HuH-7.5 (cell line): ENCODE measurements at places on chromosomes 6 and 20.

- no peak for DNase-seq
Observed at GRCh38 chr6:89834884-89835792, 5.5 kb downstream of the CASP8AP2 start.

GRCh38 chr20:47262365-47263013, 94.0 kb downstream of the ZMYND8 start:
- no peak for DNase-seq

- no peak for DNase-seq
Observed at GRCh38 chr6:1554476-1555310, 55.0 kb upstream of the FOXC1 start.

GRCh38 chr20:62663145-62664018, 21.1 kb downstream of the SLCO4A1 start:
- no peak for DNase-seq

GRCh38 chr20:32157611-32158010, 48.1 kb downstream of the TM9SF4 start:
- no peak for DNase-seq

GRCh38 chr20:53918949-53919361, 151.4 kb downstream of the BCAS1 start:
- DNase-seq: peak; percentile 81

GRCh38 chr6:36958775-36959554, 4.4 kb downstream of the PI16 start:
- no peak for DNase-seq

DNA sequence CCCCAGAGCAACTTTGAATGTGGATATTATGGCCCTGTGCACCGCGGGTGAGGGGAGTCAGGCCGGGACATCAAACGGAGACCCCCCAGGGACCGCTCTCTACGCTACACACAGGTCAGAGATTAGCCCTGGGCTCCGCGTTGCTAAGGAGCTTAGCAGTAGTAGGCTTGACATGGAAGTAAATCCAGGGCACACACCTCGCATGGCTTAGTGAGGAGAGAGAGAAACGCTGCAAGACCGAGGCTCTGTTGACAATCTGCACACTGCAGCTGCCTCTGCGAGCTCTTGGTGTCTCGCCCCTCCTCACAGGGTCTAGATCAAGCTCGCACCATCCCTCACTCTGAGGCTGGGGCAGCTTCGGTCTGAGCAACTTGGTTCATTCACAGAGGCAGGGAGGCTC, 116.1 kb upstream of the CDH4 start:
- no peak for DNase-seq

GRCh38 chr6:8888468-8888867, 453.1 kb upstream of the SLC35B3 start:
- DNase-seq: peak; percentile 23

DNA sequence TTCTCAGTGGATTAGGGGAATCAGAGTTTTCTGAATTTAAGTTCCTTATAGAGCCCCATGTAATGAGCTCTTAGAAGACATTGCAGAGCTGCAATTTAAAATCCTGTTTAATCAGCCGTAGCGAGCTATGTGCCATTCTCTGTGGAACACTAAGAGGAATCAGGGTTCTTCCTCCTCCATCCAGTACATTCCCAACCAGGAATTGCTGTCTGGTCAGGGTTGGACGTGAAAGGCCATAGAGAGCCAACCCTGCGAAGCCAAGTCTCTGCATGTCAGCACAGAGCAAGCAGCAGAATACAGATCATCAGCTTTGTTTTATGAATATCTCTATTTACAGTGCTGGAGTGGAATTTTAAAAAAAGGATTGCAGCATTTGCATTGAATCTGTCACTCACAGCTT, 366.0 kb downstream of the LAMA2 start:
- DNase-seq: no peak

DNA sequence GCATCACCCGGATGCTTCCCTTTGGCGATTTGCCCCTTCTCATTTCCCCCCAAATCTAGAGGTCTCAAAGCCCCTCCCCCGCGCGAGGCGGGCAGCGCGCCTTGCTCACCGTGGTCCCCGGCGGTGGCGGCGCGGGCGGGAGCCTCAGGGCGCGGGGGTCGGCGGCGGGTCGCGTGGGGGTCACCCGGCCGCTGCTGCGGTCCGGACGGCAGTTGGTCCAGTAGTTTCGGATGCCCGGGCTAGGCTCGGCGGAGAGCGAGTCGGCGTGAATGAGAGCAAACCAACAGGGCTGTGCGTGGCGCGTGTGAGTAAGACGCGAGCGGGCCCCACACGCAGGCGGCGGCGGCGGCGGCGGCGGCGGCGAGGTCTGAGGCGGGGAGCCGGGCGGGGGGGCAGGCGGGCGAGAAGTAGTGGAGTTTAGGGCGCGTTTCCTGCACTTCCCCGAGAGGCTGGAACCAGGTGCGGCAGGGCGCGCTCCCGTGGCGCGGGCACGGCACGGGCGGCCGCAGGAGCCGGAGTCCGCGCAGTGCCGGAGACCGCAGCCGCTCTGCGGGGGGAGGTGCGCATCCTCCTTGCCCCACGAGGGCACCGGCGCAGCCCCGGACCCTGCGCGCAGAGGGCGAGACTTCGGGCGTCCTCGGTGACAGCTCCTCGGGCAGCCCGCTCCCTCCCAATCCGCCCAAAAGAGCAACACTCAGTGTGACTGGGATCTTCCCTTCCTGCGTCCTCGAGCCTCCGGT, 567 bp downstream of the HS3ST5 start:
- peak; percentile 33 for DNase-seq

GRCh38 chr6:51495610-51496396, 591.6 kb downstream of the PKHD1 start:
- DNase-seq: no peak

GRCh38 chr6:46772762-46773161, 20.4 kb upstream of the MEP1A start:
- DNase-seq: no peak

DNA sequence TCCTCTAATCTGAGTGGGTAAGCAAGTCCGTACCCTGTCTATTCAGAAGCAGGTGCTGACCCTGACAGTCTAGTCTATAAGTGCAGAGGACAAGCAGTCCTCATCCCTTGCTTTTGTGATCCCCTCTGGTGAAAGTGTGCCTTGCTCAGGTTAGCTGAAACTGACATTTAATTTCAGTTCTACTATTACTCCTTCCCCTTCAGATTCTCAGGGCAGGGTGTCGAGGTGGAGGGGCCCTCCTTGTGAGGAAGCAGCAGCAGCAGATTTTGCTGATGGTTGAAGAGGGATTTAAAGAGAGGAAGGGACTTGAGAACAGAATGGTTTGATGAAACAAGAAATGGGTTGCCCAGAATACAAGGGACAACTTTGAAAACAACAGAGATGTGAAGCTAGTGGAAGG, 309.3 kb downstream of the CLIC5 start:
- DNase-seq: no peak

GRCh38 chr20:41135187-41135887, 2.0 kb upstream of the PLCG1 start:
- DNase-seq: peak; percentile 87

GRCh38 chr20:15895560-15896084, 677.6 kb downstream of the KIF16B start:
- DNase-seq: no peak

DNA sequence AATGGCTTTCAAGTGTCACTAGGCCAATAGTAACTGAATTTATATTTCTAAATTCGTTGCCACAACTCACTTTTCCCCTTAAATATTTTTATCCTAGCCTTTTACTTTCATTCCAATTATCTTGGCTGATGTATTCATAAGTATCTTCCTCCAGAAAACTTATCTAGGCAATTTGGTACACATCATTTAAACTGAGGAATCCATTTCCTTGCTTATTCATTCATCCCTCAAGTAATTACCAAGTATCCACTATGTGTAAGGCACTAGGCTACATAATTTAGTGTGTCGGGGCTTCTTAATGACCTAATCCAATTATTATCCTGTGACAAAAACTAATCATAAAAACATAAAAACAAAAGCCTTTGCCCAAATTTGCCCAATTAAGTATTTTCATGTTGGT, 258.3 kb upstream of the TCF21 start:
- no peak for DNase-seq

DNA sequence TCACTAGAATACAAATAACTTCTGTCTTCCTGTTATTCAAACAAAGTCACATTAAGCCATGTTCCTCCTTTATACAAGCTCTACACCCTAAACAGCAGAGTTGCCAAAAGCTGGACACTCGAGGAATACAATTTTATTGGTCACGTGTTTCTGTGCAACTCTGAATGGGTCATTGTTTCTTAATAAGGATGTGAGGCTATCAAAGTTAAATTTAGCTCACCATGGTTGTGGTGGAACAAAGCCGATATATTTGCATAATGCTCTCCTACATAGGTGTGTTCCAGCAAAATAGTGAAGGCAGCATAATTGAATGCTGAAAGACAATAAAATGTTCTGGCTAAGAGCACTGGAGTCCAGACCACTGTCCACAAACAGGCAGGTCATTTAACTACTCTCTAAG, 36.9 kb upstream of the CD2AP start:
- DNase-seq: no peak

DNA sequence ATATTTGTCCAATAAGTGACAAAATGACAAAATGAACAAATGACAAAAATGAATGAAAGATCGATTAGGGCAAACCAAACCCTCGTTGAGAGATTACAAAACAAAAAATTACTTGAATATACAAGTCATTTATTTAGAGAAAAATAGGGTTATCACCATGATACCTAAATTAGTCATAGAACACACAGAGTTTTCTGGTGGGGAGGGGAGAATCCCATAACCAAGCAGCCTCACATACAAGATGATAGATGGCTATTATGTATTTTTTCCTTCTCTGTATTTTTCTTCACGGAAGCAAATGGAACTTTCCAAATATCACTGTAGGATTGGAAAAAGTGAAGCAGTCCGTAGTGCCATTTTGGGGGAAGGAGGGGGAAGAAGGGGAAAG, 28.5 kb upstream of the BMP6 start:
- no peak for DNase-seq

DNA sequence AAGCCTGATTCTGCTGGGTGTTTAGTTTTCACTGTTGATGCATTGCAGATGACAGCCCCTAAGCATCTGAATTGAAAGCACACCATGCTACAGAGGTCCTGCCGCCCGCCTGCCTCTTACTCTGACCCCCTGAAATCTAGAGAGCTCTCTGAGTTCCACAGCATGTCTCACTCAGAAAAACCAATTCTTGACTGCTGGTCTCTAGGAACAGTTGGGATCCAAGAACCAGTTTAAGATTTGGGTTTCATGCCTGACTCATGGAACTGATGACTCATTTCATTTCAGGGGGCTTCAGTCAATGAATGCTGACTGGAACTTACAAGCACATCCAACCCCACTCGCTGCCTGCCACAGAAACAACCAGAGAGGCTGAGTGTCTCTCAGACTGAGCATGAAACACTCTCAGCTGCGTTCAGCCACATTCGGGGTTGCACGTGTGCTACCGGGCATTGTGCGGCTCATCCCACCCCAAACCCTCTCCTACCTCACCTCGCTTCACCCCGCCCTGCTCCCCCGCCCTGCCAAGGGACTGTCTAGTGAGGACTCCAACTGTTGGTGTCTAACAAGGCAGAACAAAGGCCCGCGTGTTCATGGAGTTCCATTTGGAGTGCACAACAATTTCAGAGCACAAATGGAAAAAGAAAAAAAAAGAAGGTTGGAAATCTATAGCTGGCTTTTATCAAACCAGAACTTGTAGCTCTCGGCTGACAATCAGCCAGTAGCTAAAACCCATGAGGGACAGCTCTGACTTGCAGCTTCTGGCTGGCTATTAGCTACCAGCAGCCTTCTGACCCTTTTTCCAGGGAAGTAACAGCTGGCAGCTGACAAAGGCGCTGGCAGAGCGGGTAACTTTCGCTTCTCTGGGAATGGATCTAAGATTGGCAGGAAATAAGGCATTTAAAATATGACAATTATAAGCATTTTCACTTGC, 20.0 kb upstream of the TRAF3IP2 start:
- DNase-seq: no peak

GRCh38 chr20:62219101-62219991, 732 bp downstream of the HRH3 start:
- DNase-seq: no peak

GRCh38 chr20:59211208-59211765, 47.7 kb downstream of the ZNF831 start:
- DNase-seq: no peak

DNA sequence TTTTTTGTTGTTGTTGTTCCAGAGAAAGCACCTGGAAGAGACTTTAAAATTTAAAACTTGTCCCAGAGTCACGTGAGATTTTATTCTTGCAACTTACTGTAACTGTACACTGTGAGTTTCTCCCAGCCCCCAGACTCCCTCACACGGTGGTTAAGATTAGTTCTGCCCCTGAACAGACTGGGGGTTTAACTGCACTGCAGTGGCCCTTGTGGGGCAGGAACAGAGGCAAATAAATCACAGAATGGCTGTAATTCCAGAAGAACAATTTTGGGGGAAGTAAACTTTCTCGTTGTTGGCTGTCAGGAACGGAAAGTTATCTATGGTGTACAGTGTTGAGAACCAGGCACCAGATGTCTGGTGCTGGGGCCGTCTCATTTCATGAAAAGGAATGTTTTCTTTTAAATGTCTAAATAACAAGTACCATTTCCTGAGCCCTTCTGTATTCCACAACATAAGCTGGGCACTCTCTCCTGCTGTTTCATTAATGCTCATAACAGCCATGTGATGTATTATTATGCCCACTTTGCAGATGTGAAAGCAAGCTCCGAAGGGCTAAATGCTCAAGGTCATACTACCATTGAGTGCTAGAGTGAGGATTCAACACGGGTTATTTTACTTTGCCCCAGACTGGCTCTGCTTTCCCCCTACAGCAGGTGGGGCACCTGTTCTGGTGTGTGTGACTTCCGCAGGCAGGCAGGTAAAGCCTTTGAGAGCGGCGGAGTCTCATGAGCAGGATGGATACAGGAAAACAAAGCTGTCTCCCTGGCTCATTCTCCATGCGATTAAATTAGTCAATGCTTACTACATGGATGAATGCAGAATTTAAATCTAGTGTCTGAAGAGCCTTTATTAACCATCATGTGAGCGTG, 30.5 kb downstream of the CNKSR3 start:
- DNase-seq: no peak

DNA sequence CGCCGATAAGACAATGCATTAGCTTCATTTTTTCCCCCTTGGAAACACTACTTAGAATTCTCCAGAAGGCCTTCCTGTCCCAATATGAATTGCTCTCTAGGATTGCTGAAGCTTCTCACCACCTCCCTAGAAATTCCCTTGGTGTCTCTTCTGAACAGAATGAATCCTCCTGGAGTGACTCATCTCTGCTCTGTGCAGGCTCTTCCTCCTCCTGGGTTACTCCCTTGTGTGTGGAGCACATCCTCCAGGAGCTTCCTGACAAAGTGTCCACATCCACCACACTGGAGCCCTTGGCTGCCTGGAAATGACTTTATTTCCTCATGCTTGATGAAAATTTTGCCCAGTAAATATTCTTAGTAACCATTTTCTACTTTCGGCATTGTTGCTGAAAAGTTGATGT, 54.4 kb downstream of the DTNBP1 start:
- DNase-seq: no peak

DNA sequence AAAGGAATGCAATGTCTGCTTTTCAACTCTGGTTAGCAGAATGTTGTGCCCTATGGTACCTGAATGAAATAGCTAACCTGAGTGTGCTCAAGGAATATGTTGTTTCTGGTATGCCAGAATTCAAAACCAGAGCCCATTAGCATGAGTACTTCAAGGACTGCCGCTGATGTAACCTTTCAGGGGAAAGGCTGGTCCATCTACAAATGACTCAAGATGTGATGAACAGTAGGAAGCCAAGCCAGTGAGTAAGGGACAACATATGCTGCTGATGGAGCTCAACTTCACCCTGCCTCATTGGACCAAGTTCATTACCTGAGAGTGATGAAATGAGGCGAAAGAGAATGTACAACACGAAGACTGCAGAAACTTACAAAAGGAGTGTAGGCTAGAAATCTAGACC, 95.7 kb upstream of the BMP2 start:
- no peak for DNase-seq

GRCh38 chr6:142867355-142867801, 77.6 kb downstream of the HIVEP2 start:
- DNase-seq: no peak
